ENCODE measurements at places on chromosomes 12 and 14. TPM values are rescaled to one million over a fixed set of nuclear protein-coding genes. Genes with fewer than 3 reads are reported as not detected.

DNA sequence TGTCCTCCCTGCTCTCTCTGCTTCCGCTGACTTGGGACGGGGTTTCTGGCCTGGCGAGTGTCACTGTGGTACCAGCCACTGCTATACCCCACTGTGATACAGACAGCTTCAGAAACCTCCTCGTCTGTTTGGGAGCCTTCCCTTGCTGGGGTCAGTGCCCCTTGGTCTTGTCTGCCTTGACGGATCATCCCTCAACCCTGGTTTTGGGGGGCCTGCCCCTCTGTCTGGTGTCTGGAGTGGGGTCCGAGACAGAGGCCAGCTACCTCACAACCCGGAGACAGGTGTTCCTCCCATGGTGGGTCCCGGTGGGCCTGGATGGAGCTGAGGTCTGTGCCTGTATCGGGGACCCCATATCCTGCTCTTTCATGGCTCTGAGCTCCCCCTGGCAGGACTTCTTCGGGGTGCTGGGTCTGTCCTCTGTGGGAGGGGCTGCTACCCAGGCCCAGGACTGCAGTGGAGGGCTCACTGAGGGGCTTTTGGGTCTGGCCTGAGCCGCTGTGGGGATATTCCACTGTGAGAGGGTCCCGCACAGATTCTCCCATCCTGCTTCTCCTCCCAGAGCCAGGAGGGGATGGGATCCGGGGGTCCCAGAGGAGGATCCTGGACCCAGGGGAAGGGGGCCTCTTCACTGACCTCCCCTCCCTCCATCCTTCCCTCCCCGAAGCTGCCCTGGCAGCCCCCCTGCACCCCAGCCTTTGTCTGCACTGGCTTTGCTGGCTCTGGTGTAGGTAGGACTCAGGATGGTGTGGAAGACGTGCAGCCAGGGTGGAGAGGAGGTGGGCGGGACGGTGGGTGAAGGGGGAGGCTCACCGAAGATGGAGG lies 365.5 kb downstream of the TMEM121 start:
- DNase-seq = no peak

- DNase-seq = no peak
These were observed 91.0 kb downstream of the FLRT2 start for GRCh38 chr14:85620947-85621346.

- DNase-seq = no peak
These were observed 31.5 kb downstream of the TTC7B start for GRCh38 chr14:90784621-90785270.

GRCh38 chr12:1797991-1798640 lies 22.2 kb upstream of the LRTM2 start:
- DNase-seq = no peak

- DNase-seq = no peak
These were observed 7.7 kb upstream of the TMED2 start for GRCh38 chr12:123576611-123577010.

- DNase-seq = no peak
These were observed 144.2 kb upstream of the ABCD2 start for GRCh38 chr12:39763890-39764169.

GRCh38 chr14:105467942-105468471 lies 6.6 kb upstream of the CRIP2 start:
- no peak for DNase-seq

GRCh38 chr12:91225316-91225715 lies 42.7 kb upstream of the DCN start:
- DNase-seq = no peak

- DNase-seq = no peak
These were observed 159.4 kb downstream of the EPS8 start for GRCh38 chr12:15629761-15630160.

GRCh38 chr12:93183940-93184671 lies 193.6 kb upstream of the NUDT4 start:
- no peak for DNase-seq

DNA sequence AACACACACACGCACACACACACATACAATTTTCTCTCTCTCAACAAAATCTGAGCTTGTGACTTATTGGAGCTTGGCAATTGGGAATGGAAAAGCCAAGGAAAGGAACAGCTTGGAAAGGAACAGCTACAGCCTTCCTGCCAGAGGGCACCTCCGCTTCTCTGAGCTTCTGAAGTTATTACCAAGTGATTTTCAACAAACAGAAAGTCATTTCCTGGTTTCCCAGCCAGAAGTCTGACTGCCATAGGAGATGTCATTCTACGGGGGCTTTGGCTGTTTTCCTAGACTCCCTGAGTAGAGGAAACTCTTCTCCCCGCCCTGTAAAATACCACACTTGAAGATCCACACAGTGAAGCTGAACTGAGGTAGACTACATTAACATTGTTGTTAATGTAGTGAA lies 198.3 kb downstream of the CFAP54 start:
- DNase-seq = no peak

- DNase-seq = no peak
These were observed 53.6 kb downstream of the AKAP6 start for GRCh38 chr14:32382704-32383103.

DNA sequence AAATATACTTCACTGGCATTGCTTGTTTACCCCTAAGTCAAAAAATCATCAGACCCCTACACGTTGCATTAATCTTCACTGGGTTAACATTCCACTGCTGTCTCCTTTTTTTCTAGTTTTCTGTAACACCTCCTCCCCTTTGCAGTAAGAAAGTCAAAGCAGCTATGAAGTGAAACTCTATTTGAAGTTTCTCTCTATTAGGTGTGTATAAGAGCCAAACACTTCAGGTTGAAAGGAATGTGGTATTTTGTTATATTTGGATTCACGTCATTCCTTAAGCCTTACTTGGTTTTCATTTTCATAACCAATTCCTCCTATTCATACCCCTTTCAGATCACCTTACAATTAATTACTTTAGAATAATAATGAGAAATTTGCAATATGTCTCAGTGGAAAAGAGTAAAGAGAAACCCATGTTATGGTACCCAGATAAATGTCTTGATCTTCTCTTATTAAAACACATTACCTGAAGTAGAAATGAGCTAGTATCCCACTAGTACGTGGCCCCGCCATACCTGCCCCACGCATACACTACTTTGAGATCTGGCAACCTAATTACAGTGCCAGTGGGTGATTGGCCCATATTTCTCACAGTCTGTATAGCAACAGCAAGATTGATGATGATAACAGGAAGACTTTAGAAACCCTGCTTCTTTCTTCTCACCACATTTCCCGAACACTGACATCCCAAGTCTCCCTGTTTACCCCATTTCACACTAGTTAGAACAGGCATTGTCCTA lies 236.4 kb upstream of the RGS6 start:
- no peak for DNase-seq

DNA sequence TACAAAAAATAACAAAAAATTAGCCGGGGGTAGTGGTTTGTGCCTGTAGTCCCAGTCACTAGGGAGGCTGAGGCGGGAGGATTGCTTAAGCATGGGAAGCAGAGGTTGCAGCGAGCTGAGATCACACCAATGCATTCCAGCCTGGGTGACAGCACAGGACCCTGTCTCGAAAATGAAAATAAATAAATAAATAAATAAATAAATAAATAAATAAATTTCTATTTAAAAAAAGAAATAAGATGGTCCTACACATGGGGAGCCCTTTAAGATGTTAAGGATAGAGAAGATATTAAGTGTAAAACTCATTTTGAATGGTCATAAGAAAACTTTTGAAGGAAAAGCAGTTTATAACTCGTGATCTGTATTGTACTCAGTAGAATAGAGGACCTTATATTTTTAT lies 8.2 kb upstream of the MRPL42 start:
- DNase-seq = no peak

GRCh38 chr12:50981319-50982239 lies 29.2 kb downstream of the HIGD1C start:
- no peak for DNase-seq

GRCh38 chr12:88339254-88339949 lies 197.3 kb downstream of the TMTC3 start:
- DNase-seq = no peak

- DNase-seq = no peak
These were observed 70.1 kb upstream of the PLXNC1 start for GRCh38 chr12:94078138-94078723.

DNA sequence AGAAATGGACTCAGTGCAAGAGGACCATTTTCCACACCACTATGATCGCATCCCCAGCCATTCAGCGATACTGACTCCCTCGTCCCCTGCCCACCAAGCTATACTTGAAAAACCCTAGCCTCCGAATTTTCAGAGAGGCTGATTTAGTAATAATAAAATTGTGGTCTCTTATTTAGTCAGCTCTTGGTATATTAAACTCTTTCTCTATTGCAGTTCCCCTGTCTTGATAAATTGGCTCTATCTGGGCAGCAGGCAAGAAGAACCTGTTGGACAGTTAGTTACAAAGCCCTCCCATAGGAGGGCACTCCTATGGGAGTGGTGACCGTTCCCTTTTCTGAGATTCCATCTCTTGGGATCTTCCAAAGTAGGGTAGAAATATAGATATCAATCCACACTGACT lies 33.6 kb downstream of the NFKBIA start:
- DNase-seq = no peak

DNA sequence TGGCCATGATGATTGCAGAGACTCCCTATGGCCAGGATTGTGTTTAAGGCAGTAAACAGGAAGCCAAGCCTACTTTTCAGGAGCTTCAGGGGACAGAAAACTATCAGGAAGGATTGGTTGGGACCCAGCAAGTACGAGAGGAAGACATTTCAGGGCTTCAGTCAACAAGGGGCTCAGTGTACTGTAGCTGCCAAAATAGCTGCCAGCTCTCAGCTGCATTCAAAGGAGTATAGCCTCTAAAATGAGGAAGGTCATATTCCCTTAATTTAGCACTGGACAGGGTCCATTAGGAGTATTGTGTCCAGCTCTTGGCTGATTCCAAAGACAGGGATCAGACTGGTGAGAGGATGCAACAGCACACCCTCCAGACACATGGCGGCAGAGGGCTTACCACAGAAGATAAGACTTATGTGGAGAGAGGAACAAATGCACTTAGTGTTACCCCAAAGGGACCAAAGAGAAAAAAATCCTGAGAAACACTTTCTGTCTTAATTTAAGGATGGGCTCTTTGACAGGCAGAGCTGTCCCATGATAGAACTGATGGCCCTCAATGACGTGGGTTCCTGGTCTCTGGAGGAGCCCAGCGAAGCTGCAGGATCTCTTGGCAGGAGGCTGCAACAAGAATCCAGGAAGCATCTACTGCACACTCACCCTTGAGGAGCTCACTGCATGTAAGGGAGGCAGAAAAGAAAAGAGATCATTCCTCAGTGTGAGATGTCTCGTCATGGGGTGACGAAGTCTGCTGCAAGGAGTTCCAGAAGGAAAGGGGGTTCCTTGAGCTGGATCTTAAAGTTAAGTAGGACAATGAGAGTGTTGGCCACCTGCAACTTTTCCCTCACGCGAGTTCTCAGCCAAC lies 14.8 kb downstream of the BDKRB1 start:
- DNase-seq = no peak

DNA sequence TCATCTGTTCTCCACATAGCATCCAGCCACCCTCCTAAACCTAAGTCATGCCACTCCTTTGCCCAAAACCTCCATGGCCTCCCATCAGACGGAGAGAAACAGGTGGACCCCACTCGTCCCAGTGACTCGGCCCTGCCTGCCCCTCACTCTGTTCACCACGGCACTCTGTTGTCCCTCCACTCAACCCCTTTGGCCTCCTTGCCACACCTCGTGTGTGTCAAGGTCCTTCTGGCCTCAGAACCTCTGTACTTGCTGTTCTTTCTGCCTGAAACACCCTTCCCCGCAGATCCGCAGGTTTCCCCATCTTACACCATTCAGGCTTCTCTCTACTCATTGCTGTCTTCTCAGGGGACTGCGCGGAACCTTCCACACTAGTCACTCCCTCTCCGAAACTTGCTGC lies 24.5 kb upstream of the ACTN1 start:
- no peak for DNase-seq

GRCh38 chr12:29104516-29104915 lies 44.6 kb upstream of the FAR2 start:
- DNase-seq = no peak

- DNase-seq = no peak
These were observed 110.0 kb downstream of the DYRK2 start for GRCh38 chr12:67758521-67758920.

DNA sequence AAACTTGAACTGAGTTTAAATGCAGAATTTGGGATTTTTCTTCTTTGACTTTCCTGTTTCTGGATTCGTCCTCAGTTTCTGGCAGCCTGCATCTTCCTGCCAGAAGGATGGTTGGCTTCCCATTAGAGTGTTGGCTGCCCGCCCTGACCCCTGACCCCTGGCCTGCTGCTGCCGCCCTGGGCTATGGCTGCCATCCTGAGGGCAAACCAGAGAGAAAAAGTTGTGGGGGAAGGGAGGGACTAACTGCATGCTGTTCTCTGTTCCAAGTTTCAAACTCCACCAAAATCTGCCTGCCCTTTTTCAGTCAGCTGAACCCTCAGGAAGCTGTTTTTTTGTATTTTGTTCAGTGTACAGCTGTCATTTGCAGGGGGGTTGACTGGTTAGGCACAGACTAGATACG lies 48.4 kb downstream of the FNTB start:
- no peak for DNase-seq

The FAM186B gene
- polyA plus RNA-seq = 0.86 TPM

The GNPNAT1 gene
- 36.2 TPM for polyA plus RNA-seq

The ZFHX2 gene
- polyA plus RNA-seq = 8.4 TPM

The PMCH gene
- polyA plus RNA-seq = not detected

The NKX2-1 gene
- polyA plus RNA-seq = not detected

Measured in left renal pelvis (tissue), 4 donors.